ENCODE measurements at places on chromosomes 12 and 14.
A peak's percentile ranks its signal among the peaks of the same experiment; 100 is the strongest.

- DNase-seq: no peak
These were observed 250.3 kb upstream of the FBXO33 start for GRCh38 chr14:39682582-39682981.

DNA sequence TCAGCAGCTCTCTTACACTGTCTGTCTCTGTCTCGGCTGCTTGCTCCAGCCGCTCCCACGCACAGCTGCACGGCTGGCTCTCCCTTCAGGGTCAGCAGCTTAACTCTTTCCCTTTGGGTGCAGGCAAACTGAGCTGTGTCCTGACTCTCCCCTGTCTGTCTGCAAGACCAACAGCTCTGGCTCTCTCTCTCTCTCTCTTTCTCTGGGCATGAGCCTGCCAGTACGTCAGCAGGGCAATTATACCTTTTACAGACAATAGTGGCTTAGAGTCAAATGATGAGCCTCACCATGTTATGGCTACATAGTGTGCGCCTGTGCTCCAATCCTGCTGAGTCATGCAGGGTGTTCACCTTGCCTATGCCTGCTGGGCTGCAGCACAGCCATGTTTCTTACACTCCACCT, 120.5 kb upstream of the DDHD1 start:
- peak; percentile 35 for DNase-seq

DNA sequence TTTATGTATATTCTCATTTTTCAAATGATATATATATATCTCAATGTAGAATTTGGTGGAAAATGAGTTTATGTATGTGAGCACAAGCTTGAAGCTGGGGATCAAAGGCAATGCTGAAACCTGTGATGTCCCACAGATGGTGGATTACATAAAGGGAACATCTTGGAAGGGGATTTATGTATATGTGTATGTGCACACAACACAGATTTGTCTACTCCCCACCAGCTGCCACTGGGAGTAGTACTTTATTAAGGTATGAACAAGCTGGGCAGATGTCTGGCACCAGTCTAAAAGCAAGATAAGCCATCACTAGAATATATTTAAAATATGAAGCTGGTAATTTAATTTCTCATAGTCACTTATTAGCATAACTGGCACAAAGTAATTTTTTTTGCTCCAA, 895.6 kb downstream of the SLC6A15 start:
- DNase-seq: no peak

DNA sequence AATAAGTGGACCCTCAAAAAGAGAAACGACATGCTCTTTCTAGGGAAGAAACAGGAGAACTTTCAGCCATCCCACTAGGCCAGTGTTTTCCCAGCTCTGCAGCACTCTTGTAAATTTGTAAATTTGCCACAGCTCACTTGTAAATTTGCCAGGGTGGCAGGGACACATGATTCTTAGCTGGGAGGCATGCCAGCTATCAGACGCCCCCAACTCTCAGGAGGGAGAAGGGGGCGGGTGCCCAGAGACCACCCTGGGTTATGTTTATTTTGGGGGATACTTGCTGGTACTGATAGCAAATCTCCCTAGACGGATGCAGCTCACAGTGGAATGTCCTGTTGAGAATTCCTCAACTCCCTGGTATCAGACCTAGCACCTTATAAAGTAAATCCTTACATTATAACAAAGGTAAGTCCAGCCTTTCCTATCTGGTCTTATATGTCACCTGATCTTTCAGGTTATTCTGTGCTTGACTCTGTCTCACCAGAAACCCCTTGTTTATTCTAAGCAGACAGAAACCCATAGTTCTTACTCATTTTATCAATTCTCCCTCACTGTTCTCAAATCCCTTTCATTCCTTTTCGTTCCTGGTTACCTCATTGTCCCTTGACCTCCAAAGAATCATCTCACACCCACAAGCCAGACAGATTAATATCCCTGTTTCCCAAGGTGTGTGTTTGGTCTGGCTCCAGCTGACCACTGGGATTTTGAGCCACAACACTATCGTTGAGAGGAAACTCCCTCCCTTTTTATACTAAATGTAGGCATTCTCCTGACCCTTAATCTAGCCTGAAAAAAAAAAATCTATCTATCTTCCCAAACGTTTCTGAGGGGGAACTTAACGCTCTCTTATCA, 69.3 kb upstream of the HMGA2 start:
- no peak for DNase-seq

DNA sequence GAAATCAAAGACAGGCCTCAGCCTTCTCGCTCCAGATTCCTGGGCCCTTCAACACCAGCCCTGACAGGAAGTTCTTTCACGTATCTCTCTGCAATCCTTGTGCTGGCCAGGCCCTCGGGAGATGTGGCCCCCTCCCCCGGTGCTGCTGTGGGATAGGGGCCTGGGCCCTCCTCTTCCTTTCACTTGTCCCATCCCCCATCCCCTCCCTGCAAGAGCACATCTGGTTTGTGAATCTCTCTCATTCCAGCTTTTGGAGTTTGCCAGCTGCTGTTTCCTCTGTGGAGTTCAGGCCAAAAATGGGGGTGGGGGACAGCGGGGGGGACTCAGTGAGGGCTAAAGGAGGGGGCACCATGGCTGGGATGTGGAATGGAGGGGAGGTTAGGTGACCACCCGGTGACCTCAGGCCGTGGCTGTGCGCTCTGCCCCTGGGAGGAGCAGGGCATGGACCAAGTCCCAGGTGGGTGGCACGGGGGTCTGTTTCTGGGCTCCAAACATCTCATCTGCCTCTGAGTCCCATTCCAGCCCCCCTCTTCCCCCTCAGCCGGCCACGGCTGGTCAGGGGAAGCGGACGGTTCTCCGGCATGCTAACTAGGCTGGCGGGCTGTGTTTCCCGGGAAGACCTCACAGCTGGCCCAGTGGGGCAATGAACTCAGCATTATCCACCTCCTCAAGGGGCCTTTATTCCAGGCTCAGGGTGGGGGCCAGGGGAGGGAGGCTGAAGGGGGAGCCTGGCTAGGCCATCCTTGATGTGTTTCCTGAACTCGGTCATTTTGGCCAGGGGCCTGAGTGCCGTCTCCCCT, 7.4 kb downstream of the LRP1 start:
- DNase-seq: no peak
